ENCODE measurements at places on chromosomes 13 and 19.

GRCh38 chr13:98232456-98232855 lies 55.4 kb upstream of the RNF113B start:
- DNase-seq, result no peak

- DNase-seq, result no peak
Observed at GRCh38 chr13:37009692-37010091, 9.1 kb downstream of the EXOSC8 start.

DNA sequence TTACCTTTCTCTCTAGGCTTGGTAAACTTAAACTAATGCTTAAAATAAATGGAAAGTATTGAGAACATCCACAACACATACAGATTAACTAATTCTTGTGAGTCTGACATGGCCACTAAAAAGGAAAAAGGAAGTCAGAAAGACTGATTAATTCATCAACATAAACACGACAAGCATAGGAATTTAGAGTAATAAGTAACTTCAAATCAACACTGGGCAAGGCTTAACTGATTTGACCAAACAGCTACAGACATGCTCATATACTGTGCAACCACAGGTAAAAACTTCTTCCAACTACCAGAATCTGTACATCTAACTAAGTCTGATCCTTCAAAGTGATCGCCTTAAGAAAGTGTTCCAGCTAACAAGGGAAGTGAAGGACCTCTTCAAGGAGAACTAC lies 20.5 kb downstream of the UGGT2 start:
- no peak for DNase-seq

- no peak for DNase-seq
Observed at GRCh38 chr13:45481688-45482087, 16.9 kb downstream of the COG3 start.

DNA sequence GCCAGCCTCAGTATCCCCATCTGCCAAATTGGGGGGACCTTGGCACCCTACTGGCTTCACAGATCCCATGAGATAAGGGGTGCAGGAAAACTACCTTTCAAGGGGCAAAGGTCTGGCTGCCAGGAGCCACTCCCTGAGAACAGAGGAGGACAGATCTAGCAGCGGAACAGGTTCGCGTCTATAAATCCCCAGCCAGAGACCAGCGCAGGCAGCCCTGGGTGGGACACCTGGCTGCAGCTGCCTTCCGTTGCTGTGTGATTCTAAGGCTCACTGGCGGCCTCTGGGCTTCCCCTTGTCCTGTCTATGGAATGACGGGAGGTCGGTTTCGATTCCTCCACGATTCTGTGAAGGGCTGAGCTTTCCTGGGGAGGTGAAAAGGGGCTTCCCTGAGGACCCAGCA lies 7.3 kb downstream of the RELB start:
- no peak for DNase-seq

GRCh38 chr13:80871481-80871880 lies 530.6 kb upstream of the SPRY2 start:
- DNase-seq, result no peak

DNA sequence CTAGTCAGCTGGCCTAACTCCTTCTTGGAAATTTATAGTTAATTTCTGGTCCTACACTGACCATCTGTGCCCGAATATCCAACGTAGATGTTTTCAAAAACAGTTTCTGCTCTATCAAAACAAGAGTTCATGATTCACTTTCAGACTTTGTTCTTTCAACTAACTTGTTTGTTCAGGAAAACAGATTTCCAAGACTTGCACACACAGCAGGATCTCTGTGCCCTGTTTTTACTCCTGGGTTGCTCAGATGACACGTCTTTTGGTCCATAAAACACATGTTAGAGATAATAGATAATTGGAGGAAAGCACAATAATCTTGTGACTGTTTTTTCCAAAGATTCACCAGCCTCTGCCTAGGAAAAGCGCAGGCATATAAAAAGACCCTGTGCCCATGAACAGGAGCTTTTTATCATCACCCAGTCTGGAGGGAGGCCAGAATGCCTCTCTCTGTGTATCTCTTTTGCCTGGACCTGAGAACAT lies 218.0 kb downstream of the IRS2 start:
- DNase-seq, result no peak

DNA sequence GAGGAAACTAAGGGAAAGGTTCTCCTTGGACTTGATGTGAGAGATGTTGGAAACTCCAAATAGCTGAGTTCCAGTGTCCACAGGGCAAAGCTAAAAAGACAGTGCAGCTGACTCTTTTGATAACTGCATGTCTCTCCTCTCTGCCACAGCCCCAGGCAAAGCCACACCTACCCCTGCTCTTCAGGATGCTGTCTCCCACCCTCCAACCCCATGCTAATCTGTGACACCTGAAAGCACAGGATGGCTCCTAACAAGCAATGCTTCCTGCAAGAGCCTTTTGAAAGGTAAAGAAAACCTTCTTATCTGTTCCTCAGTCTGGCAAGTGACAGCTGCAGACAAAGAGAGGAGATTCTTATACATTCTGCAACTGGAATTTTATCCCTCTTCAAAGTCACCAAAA lies 14.5 kb downstream of the SLC46A3 start:
- no peak for DNase-seq

DNA sequence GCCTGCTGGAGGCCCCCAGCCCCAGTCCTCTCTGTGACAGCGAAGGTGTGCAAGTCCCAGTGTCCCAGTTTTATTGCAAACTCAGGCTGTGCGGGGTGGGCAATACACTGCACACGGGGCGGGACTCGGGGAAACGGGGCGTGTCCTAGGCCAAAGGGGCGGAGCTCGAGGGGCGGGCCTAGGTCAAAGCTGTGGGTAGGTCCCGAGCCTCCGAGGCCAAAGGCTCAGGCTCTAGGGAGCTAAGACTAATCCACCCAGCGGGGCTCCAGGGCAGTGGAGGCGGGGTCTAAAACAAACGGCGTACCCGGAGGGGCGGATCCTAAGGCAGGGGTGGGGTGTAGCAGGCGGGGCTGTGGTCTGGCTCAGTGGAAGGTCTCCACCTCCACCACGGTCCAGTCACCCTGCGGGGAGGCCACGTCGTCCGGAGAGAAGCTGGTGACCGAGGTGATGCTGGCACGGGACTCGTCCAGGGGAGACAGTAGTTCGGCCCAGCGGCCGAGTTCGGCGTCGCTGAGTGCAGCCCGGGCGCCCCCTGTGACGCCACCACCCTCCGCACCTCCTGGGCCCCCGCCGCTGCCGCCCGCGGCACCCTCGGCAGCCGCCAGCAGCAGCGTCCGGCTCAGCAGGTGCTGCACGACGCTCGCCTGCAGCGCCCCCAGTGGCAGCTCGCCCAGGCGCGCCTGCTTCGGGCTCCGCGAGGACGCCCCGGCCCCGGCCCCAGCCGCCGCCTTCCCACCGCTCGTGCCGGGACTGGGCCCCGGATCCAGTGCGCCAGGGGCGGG lies 5.3 kb downstream of the PRR36 start:
- peak; percentile 87 for DNase-seq

- DNase-seq, result no peak
Observed at GRCh38 chr13:30841154-30841553, 64.9 kb upstream of the MEDAG start.

DNA sequence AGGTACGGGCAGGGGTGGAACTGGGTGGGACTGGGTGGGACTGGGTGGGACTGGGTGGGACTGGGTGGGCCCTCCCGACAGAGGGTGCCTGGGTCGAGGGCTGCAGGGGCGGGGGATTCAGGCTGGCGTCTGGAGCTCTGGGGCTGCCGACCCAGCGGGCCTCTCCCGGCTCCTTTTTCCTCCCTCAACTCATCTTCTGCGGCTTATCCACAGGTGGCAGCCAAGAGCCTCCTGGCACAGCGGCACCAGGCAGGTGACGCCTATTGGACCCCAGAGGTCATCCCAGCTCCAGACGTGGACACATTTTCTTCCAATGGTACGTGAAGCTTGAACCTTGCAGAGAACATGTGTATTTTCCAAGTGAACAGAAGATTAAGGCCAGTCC lies 533 bp downstream of the ZNF544 start:
- peak; percentile 37 for DNase-seq

GRCh38 chr19:1783874-1784273 lies 28.2 kb downstream of the ATP8B3 start:
- DNase-seq, result no peak

DNA sequence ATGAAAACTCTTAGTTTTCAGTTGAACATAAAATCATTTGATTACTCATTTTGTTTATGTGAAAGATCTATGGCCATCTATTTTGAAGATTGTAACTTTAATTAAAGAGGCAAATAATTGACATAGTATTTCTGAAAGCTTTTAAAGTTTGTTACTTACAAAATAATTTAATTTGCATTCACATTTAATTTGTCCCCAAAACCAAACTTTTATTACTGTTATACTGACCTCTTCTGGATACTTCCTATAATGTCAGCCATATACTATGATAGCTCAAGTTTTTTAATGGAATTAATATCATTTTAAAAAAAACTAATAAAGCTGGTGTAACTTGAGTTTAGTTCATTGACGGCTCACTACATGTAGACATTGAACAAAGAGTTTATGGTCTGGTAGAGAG lies 4.9 kb upstream of the SGCG start:
- DNase-seq, result no peak

GRCh38 chr13:39209731-39210531 lies 171.7 kb downstream of the NHLRC3 start:
- no peak for DNase-seq

DNA sequence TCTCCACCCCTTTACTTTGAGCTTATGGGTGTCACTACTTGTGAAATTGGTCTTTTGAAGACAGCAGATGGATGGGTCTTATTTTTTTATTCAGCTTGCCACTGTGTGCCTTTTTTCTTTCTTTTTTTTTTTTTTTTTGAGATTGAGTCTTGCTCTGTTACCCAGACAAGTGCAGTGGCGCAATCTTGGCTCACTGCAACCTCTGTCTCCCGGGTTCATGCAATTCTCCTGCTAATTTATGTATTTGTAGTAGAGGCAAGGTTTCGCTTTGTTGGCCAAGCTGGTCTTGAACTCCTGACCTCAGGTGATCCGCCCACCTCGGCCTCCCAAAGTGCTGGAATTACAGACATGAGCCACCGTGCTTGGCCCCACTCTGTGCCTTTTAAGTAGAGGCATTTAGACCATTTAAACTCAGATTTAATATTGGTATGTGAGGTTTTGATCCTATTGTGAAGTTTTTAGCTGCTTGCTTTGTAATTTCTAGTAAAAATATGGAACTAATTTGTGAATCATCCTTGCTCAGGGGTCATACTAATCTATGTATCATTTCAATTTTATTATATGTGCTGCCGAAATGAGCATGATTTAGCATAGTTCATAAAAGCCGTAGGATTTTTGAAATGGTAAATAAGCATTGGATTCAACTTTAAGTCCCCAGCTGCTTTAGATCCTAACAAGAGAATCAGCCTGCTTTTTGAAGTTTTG lies 584.5 kb downstream of the SLITRK1 start:
- no peak for DNase-seq

- no peak for DNase-seq
Observed at GRCh38 chr13:75400775-75401174, 81.2 kb downstream of the TBC1D4 start.

GRCh38 chr19:7676376-7676775 lies 514 bp upstream of the MCEMP1 start:
- no peak for DNase-seq

DNA sequence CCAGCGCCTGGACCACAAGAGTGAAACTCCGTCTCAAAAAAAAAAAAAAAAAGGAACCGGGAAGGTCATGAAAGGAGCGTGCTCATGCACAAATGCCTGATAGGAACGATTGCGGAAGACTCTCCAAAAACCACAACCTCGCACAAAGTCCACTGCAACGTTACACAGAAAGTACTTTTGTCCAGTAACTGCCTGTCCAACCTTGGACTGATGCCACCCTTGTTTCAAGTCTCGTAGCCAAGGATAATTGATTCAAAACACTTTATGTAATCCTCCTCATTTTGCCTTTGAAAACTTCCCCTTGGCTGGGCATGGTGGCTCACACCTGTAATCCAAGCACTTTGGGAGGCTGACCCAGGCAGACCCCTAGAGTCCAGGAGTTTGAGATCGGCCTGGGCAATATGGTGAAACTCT lies 13.7 kb downstream of the LGALS7 start:
- no peak for DNase-seq

GRCh38 chr13:73131247-73131646 lies 72.4 kb downstream of the KLF5 start:
- no peak for DNase-seq

DNA sequence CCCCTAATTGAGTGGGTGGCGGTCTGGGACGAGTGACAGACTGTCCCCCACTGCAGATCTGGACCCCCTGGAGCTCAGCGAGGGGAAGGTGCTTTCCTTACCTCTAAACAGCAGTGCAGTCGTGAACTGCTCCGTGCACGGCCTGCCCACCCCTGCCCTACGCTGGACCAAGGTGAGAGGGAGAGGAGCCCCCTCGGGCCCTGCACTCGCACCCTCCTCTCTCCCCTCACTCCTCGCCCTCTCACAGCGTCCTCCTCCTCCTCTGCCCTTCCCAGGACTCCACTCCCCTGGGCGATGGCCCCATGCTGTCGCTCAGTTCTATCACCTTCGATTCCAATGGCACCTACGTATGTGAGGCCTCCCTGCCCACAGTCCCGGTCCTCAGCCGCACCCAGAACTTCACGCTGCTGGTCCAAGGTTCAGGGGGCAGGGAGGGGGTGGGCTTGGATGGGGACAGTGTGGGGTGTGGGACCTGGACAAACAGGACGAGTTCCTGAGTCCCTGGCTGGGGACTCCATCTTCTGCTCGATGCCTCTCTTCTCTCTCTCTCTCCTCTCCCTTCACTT lies 9.6 kb downstream of the BCAM start:
- DNase-seq, result no peak

- DNase-seq, result no peak
Observed at GRCh38 chr13:102400675-102401145, 1.1 kb downstream of the FGF14 start.

GRCh38 chr13:91017031-91017668 lies 330.3 kb upstream of the MIR17HG start:
- peak; percentile 41 for DNase-seq

DNA sequence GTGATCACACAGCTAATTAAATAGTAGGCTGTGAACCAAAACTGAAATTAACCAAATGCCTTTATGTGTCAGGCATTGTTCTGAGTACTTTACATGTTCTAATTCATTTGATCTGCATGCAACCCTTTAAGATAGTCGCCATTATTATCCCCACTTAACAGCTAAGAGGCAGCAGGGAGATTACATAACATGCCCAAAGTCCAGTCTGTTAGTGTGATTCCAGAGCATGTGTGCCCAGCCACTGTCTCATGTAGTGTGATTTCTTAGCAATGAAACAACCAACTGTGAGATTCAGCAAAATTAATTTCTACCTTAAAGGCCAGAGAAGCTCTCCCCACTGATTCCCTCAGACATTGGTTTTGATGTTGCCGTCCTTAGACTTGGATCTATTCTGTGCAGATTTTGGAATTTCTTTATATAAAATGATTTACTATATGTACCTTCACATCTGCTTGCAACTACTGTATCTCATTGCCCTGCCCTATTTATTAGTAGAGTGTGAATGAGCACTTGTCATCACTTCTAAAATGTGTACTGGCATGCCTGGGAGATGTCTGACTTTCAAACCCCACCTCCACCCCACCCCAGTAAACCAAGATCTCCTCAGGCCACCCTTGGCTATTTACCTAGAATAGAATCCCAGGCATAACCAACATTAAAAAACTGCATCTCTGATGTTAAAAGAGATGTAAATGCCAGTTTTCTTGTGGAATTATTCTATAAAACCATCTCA lies 41.2 kb downstream of the POLR1D start:
- DNase-seq, result no peak
